Esophagus mucosa (tissue), 1 donor: ENCODE measurements at places on chromosomes 6 and 20.

GRCh38 chr20:25050082-25050481 is 7.9 kb downstream of the ACSS1 start:
- no peak for ATAC-seq

DNA sequence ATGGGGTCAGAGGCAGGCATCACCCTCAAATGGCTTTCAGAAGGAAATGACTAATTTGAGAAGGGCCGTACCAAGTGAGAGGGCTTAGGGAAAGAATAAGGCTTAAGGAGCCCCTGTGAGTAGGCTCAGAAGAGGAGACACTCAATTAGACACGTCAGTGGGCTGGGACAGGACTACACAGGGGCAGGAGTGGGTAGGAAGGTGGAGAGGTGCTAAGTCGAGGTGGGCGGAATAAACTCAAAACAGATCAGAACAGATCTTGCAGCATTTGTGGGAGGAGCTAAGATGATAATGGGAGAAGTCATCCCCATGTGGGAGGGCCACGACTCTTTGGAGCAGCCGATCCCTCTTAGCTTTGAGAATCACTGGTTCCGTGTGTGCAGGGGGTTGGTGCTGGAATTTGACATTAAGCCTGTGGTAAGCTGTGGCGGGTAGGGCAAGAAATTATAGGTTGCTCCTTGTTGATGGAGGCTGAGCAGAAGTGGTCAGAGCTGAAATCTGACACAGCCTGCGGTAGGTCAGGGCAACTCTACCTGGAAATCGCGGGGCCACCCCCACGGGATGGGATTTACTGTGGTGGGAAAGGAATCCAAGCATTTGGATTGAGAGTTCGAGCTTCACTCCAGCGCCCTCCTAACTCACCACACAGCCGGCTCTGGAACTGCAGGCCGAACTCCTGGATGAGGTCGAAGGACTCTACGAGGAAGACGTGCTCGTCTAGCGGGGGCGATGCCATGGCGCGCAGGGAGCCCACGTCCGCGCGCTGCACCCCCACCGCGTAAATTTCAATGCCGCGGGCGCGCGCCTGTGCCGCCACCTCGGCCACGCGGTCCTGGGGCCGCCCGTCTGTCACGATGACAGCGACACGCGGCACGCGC is 2.8 kb upstream of the RBPJL start:
- no peak for ATAC-seq

DNA sequence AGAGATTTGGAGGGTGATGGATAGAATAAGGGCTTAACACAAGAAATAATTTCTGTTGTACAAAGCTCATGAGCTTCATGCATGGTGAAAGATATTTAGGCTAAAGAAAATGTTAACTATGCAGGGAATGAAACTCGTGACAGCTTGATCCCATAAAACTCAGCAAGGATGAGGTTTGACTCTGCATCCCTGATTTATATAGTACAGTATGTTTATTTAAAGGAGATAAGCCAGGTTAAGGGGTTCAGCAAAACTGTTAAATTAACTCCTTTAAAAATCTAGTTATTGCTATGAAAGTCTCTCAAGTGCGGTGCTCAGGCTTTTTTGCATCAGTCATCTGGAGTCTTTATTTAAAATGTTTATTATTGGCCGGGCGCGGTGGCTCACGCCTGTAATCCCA is 326.4 kb downstream of the LAMA2 start:
- ATAC-seq, result no peak

- no peak for ATAC-seq
Measured at GRCh38 chr6:163984124-163984936, 569.8 kb downstream of the QKI start.

DNA sequence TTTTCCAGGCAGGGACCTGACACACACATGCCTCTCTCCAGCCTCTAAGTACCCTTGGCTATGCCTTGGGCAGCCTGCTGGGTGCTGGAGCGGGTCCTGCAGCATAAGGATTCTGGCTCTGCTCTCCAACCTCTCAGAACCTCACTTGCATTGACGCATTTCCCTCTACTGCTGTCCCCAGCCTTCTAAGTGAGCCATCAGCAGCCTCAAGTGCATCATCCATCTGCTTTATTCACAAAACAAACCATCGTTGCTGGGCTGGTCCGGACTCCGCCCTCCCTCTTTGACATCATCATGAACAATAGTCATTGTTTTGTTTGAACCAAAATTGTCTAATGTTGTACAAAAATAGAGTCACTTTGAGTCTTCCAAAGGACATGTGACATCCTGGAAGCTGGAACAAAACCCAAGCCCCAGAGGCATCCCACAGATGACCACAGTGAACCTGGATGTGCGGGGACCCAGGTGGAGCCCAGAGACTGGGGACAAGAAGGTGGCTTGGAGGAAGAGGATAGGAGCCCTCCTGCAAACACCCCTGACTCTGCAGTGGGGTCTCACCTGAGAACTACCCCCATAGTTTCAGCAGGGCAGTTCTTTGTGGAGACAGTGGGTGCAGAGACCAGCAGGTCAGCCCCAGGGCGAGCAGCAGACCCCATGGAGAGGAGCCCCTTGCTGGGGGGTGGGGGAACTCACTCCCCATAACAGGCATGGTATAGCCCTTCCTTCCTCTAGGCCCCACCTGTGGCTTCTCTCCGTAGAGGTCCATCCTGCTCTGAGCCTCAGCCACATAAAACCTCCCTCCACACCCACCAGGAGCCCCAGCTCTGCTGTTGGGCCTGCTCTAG is 230.1 kb downstream of the SYNDIG1 start:
- ATAC-seq, result no peak

- no peak for ATAC-seq
Measured at GRCh38 chr6:135820340-135820739, 31.2 kb upstream of the PDE7B start.

- no peak for ATAC-seq
Measured at GRCh38 chr20:4150070-4150441, 134.7 kb upstream of the RNF24 start.

DNA sequence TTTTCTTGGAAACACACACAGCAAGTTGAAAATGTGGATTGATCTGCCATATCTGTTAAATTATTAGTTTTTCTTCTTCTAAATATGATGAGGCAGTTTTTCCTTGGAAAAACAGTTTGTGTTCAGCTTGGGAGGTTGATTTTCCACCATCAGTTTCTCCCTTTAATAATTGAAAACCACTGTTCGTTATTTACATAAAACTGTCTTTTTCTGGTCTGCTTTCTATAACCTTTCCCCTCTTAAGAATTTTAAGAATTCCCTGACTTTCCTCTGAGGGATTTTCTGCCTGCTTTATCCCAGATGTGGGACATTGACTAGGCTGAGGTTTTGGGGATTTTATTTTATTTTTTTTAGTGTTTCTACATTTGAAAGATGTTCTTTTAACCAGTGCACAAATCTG is 27.2 kb downstream of the DSE start:
- ATAC-seq, result no peak

GRCh38 chr6:140977403-140977802 is 1155.3 kb upstream of the GJE1 start:
- no peak for ATAC-seq

- no peak for ATAC-seq
Measured at GRCh38 chr6:53735896-53736295, 58.9 kb upstream of the LRRC1 start.

GRCh38 chr6:129134535-129134934 is 251.6 kb downstream of the LAMA2 start:
- ATAC-seq, result no peak

GRCh38 chr6:70152786-70153185 is 150.1 kb downstream of the COL9A1 start:
- ATAC-seq, result no peak

- ATAC-seq, result peak; percentile 81
Measured at GRCh38 chr6:72748759-72749158, 126.9 kb downstream of the KCNQ5 start.

DNA sequence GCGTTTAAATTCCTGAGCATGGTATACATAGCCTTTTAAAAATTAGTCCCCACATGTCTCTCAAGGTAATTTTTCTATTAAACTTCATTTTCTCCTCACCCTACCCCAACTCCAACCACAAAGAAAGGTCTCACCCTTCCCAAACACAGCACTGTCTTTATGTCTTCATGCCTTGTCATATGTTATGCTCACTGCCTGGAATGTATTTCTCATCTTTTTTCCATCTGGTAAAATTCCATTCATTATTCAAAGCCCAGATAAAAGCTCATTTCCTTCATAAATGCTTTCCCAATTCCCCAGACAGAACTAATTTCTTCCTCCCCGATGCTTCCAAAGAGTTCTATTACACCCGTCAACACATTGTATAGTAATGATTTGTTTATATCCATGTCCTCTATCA is 302.0 kb downstream of the ALDH8A1 start:
- ATAC-seq, result no peak

DNA sequence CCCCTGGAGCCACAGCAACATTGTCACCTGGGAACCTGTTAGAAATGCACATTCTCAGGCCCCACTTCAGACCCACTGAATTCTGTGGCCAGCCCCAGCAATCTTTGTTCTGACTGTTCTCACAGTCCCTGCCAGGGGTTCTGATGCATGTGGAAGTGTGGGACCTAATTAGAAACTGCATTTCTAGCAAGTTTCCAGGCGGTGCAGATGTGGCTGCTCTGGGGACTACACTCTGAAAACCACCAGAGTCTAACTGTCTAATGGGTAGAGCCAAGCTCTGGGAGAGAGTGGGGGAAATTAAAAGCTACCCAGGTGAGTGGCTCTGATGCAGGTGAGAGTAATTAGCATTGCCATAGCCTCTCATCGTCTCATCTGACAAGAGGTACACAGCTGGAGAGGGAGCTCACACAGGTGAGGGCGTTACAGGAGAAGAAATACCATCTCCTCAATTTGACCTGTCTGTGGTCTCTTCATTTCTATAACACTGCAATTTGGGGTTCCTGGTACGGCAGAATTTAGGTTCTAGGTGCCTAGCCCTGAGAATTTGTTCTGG is 66.0 kb downstream of the SNX5 start:
- no peak for ATAC-seq

GRCh38 chr20:23920408-23921325 is 41.1 kb upstream of the CST5 start:
- ATAC-seq, result no peak

DNA sequence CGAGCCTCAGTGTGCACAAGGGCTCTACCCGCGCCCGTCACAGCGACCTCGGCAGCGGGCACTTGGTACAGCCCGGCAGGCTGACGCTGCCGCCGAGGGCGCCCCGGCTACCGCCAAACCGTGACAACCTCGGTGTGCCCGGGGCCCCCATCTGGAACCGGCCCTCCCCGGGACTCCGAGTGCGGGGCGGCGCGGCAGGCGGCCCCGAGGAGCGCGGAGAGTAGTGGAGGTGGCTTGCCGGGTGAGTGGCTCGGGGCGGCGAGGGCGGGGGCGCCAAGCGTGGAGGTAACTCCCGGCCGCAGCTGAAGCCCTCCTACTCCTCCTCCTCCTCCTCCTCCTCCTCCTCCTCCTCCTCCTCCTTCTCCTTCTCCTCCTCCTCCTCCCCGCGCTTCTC is at the start of gene ISM1:
ISM1 (plus strand) TSS at position 371 of the 394 bp plus-strand sequence. CDS start 503 bp downstream, outside the sequence.
- ATAC-seq, result peak; percentile 39

GRCh38 chr6:108492131-108492766 is 68.5 kb upstream of the FOXO3 start:
- peak; percentile 45 for ATAC-seq

GRCh38 chr20:17797161-17797560 is 97.4 kb downstream of the BANF2 start:
- no peak for ATAC-seq

- ATAC-seq, result no peak
Measured at GRCh38 chr20:54172856-54173652, 732 bp downstream of the CYP24A1 start.

DNA sequence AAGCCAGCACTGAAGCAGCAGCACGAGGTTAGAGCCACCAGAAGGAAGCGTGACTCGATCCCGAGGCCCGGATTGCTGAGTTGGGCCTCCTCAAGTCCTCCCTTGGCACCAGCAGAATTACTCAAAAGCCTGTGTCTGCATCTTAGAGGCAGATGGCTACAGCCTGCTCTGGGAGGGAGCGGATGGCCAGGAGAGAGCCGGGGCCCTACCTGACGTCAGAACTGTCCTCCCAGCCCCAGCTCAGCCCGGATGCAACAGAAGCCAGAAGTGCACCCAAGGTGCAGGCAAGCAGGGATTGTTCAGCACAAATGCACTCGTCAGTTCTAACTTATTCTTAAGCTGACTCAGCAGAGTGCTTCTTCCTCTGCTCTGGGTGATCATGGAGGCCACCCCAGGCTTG is 155.5 kb upstream of the RPS6KA2 start:
- no peak for ATAC-seq

DNA sequence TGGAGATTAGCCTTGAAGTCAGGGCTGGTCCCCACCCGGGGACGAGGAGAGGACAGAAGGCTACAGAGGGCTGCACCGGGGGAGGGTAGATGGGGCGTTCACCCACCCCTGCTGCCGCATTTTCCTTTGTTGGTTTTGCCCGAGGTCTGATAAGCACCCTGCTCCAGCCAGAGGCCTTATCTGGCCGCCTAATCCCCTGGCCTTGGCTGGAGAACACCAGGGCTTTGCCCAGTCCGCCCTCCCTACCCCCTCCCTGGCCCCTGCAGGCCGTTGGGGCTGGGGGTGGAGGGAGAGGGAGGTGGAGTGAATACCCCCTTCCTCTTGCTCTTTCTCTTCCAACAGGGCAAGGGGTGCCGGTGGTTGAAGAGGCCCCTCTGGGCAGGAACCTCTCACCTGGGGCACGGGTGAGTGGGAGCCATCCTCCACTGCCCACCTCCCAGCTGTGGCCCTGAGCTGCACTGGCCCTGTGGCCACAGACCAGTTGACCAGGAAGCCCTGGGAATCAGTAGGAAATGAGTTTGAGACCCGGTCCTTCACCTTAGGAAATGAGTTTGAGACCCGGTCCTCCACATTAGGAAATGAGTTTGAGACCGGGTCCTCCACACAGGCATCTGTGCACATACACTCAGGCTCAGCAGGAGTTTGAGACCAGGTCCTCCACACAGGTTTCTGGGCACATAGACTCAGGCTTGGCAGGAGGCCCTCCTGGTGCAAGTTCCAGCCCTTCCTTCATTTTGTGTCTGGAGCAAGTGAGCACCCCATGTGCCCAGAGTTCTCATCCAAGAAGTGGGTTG is 12.0 kb upstream of the GATA5 start:
- ATAC-seq, result no peak

- no peak for ATAC-seq
Measured at GRCh38 chr20:57287007-57287880, 20.8 kb upstream of the BMP7 start.

DNA sequence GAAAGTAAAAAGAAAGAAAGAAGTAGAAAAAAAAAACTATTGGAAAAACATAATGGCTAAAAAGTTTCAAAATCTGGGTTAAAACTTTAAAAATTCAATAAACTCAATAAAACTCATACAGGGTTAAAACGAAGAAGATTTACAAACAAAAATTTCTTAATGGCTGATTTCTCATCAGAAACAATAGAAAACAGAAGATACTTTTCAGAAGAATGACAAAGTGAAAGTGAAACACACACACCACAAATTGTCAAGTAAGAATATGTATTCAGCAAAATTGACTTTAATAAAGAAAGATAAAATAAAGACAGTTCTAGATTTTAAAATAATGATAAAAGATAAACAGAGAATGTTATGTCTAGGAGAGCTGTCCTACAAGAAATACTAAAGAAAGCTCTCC is 618.9 kb upstream of the GJE1 start:
- no peak for ATAC-seq

GRCh38 chr20:1838556-1839279 is 56.5 kb upstream of the SIRPA start:
- ATAC-seq, result no peak
